Small intestine (tissue), 16 donors: ENCODE measurements at places on chromosomes 7 and 10.

- no peaks in the 10 kb centered on the region for H3K36me3 ChIP-seq
- H3K4me1 ChIP-seq = no peaks in the 10 kb centered on the region
- H3K27me3 ChIP-seq = no peaks in the 10 kb centered on the region
- H3K4me3 ChIP-seq = no peak overlapping the region
Measured at GRCh38 chr10:44216073-44216472, 168.8 kb downstream of the CXCL12 start.

DNA sequence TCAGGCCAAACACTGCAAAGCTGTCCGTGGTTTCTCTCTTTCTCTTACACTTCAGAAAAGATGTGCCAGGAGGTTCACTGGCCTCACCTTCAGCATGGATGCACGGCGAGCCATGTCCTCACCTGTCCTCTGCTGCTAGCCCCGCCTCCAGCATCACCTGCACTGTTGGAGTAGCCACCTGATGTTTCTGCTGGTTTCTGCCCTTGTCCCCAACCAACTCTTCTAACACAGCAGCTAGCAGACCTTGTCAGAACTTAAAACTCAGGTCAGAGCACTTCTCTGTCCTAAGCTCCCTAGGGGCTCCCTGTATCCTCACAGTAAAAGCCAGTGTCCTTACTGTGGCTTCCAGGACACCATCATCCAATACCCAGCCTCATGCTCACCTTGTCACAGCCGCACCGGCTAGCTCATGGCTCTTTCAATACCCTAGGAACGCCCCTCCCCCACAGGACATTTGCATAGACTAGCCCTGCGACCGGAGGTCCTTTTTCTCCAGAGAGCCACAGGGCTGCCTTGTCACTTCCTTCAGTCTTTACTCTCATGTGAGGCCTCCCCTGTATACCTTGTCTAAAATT is 15.2 kb downstream of the PALD1 start:
- H3K27ac ChIP-seq = no peak overlapping the region
- no peak overlapping the region for H3K4me3 ChIP-seq
- no peaks in the 10 kb centered on the region for H3K4me1 ChIP-seq

GRCh38 chr7:39465055-39465929 is 100.9 kb upstream of the YAE1 start:
- H3K4me3 ChIP-seq = no peak overlapping the region
- H3K36me3 ChIP-seq = no peaks in the 10 kb centered on the region
- H3K4me1 ChIP-seq = no peaks in the 10 kb centered on the region
- H3K27ac ChIP-seq = no peak overlapping the region
- DNase-seq = peak; percentile 67

DNA sequence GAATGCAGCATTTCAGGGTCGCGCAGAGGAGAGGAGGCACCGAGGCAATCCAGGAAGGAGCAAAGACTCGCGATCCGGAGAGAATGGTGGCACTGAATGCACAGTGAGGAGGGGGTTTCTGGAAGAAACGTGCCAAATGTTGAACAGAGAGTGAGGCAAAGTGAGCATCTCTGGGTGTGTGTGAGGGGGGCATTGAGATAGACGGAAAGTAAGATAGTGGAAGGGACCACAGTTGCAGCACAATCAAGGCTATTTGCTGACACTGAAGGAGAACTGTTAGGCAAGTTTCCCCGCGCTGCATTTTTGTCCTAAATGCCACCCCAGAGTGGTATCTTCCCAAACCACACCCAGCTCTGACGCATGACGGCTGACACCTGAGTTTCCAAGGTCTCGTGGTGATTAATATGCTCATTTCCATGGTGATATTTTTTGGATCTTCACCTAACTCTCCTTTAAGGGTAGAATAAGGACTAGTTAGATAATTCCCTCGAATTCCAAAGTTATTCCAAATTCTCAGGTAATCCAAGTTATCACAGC is 14.4 kb upstream of the ADO start:
- DNase-seq = no peak
- H3K27ac ChIP-seq = no peak overlapping the region
- H3K36me3 ChIP-seq = no peaks in the 10 kb centered on the region

GRCh38 chr7:138468244-138469123 is 8.4 kb downstream of the TRIM24 start:
- H3K27me3 ChIP-seq = no peaks in the 10 kb centered on the region
- H3K4me1 ChIP-seq = no peaks in the 10 kb centered on the region
- H3K4me3 ChIP-seq = no peak overlapping the region
- H3K27ac ChIP-seq = no peak overlapping the region
- H3K36me3 ChIP-seq = no peaks in the 10 kb centered on the region

GRCh38 chr10:60739558-60739957 is 38.7 kb upstream of the CDK1 start:
- no peaks in the 10 kb centered on the region for H3K4me1 ChIP-seq
- DNase-seq = no peak
- no peaks in the 10 kb centered on the region for H3K36me3 ChIP-seq
- H3K4me3 ChIP-seq = no peak overlapping the region
- H3K27ac ChIP-seq = no peak overlapping the region

DNA sequence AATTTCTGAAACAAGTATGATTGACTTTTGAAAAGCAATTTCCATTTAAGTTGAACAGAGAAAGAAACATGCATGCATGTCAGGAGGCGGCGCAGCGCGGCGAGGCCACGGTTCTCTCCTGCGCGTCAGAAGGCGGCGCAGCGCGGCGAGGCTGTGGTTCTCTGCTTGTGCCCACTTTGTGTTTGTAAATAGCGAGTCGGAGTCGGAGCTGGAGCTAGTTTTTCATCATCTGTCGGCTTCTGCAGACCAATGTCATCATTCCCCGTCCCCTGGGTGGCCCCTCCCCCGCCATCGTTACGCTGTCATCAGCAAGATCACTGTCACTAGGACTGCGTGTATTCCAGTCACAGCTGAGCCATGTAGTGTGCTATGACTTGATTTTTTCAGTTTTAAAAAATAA is 49.2 kb downstream of the INPP5A start:
- H3K4me3 ChIP-seq = no peak overlapping the region
- no peak overlapping the region for H3K27ac ChIP-seq
- no peaks in the 10 kb centered on the region for H3K27me3 ChIP-seq
- peaks cover 16% of the 10 kb centered on the region for H3K4me1 ChIP-seq
- no peak for DNase-seq

DNA sequence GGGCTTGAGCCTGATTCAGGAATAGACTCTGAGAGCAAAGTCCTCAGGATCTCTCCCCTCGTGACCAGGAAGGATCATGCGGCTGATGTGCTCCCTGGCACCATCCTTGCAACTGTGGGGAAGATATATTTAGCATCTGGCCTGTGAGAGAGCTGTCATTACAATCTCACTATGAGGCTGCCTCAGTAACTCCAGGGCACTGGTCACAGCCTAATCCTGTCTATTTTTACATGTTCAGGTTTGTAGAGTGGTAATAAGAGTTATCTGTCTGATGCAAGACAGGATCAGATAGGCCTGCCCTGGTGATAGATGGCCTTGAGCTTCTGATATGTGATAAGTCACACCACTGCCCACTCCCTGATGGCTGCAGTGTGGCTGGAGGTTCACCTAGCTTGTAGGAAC is 50.7 kb downstream of the PPP1R3C start:
- H3K4me1 ChIP-seq = no peaks in the 10 kb centered on the region
- H3K4me3 ChIP-seq = no peak overlapping the region
- H3K36me3 ChIP-seq = no peaks in the 10 kb centered on the region

GRCh38 chr10:5485290-5485689 is 14.1 kb downstream of the CALML5 start:
- peaks cover 33% of the 10 kb centered on the region for H3K4me1 ChIP-seq
- DNase-seq = no peak
- H3K36me3 ChIP-seq = no peaks in the 10 kb centered on the region
- H3K4me3 ChIP-seq = no peak overlapping the region
- H3K27ac ChIP-seq = no peak overlapping the region

DNA sequence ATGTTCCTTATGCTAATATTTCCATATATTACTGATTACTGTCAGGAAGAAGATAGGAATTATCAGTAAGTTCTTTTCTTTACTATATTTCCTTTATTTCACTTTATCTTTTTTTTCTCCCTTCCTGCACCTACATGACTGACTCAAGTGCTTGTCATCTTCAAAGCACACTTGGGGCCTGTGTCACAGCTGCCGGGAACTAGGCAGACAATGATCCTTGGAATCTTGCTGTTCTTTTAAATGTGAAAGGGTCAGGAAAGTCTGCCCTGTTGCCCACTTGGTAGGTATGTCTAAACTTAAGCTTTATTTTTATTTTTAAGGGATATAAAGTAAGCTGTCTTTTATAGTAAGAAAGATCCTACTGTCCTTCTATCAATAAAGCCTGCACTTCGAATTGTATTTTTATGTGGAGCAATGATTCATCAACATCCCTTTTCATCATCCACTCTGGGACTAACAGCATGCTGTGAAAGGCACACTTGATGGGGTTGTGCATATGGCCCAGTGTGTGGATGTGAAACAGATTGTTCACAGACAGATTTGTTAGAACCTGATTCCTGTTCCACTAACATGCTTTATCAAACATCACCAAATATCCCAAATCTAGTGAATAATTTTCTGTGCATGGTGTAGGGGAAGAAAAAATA is 556.9 kb downstream of the DNAJB9 start:
- H3K27ac ChIP-seq = no peak overlapping the region
- H3K4me3 ChIP-seq = no peak overlapping the region
- H3K4me1 ChIP-seq = no peaks in the 10 kb centered on the region
- H3K36me3 ChIP-seq = no peaks in the 10 kb centered on the region
- no peak for DNase-seq
- H3K27me3 ChIP-seq = no peaks in the 10 kb centered on the region

DNA sequence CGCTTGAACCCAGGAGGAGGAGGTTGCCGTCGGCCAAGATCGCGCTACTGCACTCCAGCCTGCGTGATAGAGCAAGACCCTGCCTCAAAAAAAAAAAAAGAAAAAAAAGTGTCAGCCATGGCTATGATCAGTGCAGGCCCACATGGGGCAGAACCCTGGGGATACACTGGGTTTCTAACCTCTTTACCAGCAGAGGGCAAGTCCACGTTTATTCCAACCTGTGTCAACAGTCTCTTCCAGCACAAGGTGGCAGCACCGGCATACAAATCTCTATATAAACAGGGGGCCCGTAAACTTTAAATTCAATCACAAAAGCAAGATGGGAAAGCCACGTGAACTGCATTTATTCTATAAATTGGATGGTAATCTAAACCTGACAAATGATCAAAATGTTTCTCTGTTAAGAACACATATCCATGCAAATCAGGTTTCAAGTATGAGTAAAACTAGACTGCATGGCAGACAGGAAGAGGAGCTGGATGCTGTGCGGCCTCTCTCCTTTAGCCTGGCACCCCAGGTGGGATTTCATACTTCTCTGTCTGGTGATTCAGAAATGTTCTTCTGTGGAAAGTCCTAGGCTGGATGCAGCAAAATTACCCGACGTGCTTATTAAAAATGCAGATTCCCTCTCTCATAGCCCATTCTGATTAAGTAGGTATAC is 60.0 kb upstream of the STEAP1B start:
- no peaks in the 10 kb centered on the region for H3K36me3 ChIP-seq
- no peak overlapping the region for H3K27ac ChIP-seq
- H3K4me1 ChIP-seq = peaks cover 4% of the 10 kb centered on the region
- H3K4me3 ChIP-seq = no peak overlapping the region

DNA sequence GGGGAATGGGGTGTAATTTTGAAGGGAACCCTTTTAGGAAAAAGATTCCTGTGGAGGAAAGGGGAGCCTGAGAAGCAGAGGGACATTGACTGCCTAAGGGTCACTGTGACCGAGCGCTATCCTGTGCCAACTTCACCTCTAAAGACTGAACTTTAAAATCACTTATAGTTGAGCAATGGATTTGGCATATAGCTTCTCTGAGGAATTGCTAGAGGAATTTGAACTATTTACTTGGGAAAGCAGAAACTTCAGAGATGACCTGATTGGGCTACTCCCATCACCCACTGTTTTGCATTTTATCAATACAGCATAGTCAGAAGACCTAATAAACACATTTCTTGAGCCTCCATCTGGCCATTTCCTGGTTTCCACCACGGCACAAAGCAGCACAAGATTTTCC is 23.7 kb upstream of the WNT16 start:
- no peaks in the 10 kb centered on the region for H3K27me3 ChIP-seq
- no peaks in the 10 kb centered on the region for H3K4me1 ChIP-seq
- no peak for DNase-seq
- no peaks in the 10 kb centered on the region for H3K36me3 ChIP-seq
- H3K27ac ChIP-seq = no peak overlapping the region

DNA sequence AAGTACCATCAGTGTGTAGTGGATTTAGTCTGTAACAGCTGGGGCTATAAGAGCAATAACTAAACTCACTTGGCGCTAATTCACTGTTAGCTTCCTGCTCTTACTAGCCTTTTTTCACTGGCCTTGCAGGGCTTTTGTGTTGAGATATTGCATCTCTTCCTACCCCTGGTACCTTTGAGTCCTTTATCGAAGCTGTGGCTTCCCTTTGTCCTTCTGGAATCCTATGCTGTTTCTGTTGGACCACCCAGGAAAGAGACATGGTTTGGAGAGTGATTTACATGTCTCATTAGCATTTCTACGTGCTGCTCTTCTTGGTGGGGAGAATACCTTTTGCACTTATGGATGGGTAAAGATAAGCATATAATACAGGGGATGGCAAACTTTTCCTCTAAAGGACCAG is 103.8 kb downstream of the MLLT10 start:
- H3K36me3 ChIP-seq = no peaks in the 10 kb centered on the region
- no peak overlapping the region for H3K4me3 ChIP-seq
- H3K27me3 ChIP-seq = no peaks in the 10 kb centered on the region
- no peak for DNase-seq
- no peak overlapping the region for H3K27ac ChIP-seq

- no peaks in the 10 kb centered on the region for H3K4me1 ChIP-seq
- H3K27ac ChIP-seq = no peak overlapping the region
- no peaks in the 10 kb centered on the region for H3K27me3 ChIP-seq
- H3K4me3 ChIP-seq = no peak overlapping the region
- no peak for DNase-seq
- H3K36me3 ChIP-seq = no peaks in the 10 kb centered on the region
Measured at GRCh38 chr7:15620491-15621185, 58.8 kb upstream of the AGMO start.

DNA sequence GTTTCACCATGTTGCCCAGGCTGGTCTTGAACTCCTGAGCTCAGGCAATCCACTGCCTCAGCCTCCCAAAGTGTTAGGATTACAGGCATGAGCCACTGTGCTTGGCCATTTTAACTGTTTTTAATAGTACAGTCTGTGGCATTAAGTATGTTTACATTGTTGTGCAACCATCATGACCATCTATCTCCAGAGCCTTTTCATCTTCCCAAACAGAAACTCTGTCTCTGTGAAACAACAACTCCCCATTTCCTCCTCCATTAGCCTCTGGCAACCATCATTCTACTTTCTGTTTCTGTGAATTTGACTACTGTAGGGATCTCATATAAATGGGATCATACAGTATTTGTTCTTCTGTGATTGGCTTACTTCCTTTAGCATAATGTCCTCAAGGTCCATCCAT is 48.3 kb upstream of the SEPHS1 start:
- no peak overlapping the region for H3K27ac ChIP-seq
- no peak for DNase-seq
- H3K4me3 ChIP-seq = no peak overlapping the region
- H3K4me1 ChIP-seq = no peaks in the 10 kb centered on the region
- H3K27me3 ChIP-seq = no peaks in the 10 kb centered on the region
